Upper lobe of right lung (tissue), 1 donor: ENCODE measurements at places on chromosomes 7 and 10. TPM values are rescaled to one million over a fixed set of nuclear protein-coding genes. Genes with fewer than 3 reads are reported as not detected.

DNA sequence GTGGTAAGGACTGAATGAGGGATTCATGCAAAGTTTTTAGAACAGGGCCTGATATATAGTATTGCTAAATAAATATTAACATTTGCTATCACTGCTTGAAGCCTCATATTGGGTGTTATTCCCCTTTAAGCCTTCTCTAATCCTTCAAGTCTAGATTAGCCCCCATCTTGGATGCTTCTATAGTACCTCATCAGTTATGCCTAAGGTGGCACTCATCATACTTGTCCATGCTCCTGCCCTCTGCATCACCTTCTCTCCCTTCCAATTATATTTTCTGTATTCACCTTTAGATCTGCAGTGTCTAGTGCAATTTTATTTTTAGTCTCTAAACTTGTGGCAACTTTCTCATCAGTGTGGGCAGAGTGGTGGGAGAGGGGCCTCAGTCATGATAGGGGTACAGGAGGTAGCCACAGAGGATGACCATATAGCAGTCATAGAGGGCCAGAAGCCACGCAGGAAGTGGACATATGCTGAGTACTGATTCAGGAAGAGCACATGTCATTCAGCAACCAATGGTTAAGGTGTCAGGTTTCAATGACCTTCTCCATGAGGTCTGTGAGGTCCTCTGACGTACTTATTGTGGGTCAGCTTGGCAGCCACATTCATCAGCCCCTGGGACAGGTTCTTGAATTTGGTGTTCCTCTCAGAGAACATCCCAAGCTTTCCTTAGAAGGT, 2.5 kb downstream of the ENTPD1 start:
- no peak for DNase-seq

- no peak for DNase-seq
These were observed 494.9 kb upstream of the PODXL start for GRCh38 chr7:132051311-132051710.

GRCh38 chr7:156640949-156641485, 443 bp downstream of the RNF32 start:
- DNase-seq = no peak

DNA sequence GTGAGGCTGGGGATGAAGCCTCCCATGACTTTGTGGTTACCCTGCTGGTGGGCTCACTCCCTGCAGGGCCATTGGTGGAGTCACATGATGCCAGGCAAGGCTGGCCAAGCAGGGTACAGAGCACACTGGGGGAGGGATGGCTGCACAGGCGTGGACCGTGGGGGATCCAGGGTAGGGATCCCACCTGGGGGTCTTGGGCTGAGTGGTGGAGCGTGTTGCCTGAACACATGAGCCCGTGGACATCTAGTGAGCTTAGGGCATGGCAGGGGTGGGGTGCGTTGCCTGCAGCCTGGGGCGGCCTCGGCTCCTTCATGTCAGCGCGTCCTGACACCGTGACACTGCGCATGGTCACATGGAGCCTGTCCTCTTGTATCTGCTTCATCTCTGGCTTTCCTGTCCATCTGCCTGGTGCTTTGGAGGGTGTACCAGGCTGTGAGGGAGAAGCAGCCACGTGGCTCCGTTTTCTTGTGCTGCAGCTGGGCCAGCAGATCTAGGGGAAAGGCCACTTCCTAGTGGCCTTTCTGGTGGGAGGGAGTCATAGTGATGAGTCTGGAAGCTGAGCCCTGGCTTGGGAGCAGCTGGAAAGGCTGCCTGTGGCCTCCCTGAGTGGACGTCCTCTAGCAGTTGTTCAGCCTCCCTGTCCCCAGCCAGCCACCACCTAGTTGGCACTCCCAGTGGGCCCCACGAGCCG, 96.2 kb downstream of the LHPP start:
- DNase-seq = no peak

DNA sequence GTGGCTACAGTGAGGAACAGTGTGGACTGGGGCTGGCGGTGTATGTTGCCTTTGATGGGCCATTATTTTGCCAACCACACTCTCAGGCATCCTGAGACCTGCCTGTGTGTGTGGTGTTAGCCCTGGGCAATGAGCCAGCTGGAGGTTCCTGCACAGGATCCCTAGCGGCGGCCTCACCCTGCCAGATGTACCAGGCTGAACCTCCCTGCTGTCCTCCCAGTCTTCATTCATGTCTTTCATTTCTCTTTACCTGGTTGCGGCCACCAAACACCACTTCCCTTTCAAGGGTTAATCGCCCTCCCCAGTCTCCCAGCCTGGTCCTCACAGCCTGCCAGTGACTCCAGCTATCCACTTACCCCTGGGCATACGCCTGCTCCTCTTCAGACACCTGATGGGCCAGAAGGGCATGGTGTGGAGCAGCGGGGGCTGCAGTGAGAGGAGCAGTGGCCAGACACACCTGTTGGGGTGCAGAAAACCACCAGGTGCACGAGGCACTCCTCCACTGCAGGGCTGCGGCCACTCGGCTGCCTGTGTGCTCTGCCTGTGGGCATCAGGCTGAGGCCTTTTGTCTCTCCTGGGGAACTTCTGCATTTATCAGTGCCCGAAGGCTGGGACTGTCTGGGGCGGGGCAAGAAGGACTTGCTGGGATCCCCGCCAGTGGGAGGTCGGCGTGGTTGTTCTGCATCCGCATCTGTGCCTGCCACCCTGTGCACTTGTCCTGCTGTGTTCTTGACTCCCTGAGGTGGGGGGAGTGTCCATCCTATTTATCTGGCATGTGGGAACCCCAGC, 111.6 kb downstream of the ARHGAP22 start:
- peak; percentile 74 for DNase-seq

GRCh38 chr7:157276731-157277562, 59.9 kb upstream of the DNAJB6 start:
- DNase-seq = peak; percentile 70

DNA sequence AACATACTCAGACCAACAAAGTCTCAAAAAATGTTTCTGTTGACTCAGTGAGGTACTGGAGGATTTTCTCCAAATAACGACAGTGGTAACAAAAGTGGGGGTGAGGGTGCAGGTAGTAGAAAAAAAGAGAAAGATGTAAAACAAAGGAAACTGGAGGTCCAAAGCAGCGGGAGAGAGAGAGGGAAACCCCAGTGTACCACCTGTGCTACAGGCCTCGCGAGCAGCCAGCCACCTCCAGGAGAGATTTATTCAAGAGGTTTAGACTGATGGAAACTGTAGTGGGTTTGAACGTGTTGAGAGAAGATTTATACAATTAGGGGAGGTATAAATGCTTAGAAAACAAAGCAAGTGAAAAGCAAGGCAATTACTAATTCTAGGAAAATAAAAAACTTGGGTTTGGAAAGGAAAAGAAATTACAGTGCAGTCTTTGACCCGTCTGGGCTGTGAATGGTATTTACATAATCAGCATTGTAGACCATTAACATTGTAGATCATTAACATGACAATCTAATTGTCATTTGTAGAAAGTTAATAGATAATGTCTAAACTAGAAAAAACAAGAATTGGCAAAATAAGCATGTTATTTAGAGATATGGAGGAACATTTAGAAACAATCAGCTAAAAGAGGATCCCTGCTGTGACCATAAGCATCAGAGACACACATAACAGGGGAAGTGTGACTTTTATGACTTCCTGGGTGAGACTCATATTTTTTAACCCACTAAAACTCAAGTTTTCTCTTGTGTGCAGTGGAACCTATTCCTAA, 180.0 kb downstream of the RELN start:
- no peak for DNase-seq

DNA sequence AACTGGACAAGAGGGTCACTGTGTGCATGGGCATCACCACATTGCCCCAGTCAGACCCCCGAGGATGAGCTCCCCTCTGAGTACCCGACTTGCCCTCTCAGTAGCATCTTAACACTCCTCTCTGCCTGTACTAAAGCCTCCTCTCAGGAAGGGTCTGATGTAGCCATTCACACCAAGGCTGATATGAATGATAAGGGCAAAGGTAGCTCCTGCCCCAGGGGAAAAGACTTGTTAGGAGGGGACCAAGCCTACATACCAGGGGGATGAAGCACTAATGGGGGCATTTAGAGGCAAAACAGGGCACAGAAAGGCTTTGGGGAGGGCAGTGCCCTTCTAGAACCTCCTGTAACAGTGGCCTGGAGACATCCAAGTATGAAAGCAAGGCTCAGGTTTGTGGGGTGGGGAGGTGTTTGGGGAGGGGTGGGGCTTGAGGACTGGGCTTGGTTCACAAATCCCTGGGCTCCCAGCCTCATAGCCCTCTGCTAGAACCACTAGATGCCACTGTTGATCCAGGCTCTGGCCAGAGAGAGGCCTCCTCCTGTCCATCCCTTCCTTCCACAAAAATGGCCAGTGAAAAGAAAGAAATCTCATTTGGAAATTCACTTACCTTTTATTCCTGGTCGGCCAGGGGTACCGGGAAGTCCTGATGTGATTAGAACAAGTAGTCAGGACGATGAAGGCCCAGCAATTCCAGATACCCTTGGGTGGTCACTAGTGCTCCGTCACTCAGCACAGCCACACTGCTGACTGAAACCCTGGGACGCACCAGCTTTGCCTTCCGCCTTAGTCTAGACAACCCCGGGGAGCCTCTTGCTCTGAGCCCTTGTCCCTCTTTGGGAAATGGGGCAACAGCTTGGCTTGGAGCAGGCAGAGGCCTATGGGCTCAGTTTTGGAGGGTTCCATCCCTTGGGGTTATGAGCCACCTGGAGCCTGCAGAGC, 40.3 kb downstream of the COL17A1 start:
- DNase-seq = no peak

DNA sequence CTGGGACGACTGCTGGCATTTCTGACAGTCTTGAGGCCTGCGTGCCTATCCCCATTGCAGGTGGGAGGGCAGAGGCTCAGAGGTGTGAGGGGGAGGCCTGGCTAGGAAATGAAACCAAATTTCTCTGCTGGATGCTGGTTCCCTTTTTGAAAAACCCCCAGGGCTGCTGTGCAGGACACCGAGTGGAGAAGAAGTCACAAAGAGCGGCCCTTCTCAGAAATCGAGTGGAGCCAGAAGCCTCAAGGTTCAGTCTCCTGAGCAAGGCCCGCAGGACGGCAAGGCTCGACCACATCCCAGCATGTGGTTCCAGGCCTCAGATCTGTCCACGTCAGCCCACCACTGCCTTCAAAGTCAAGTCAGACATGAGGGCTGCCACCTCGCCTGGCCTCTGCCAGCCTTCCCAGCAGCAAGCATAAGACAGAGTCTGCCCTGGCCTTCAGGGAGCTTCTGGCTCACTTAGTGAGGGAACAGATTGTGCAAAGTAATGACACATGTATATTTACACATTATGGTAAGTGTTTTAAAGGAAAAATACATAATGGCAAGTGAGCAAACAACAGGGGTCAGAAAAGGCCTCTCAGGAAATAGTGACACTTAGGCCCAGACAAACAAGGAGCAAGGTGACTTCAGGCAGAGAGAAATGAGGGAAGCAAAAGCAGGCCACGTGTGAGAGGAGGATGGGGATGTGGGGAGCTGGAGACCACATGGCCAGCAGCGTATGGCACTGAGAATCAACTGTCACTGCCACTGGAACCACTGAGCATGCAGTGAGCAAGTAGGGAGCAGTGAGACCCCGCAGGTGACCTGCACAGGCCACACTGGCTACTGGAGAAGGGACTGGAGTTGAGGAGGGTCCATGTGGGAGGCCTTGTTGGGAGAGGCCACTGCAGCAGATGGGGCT, 86.7 kb downstream of the ARHGAP22 start:
- peak; percentile 61 for DNase-seq

- no peak for DNase-seq
These were observed 1.2 kb downstream of the MAPK8 start for GRCh38 chr10:48307711-48308018.

- no peak for DNase-seq
These were observed 54.0 kb upstream of the MXI1 start for GRCh38 chr10:110153396-110153795.

GRCh38 chr7:105487579-105488571, 34.2 kb downstream of the PUS7 start:
- DNase-seq = no peak

DNA sequence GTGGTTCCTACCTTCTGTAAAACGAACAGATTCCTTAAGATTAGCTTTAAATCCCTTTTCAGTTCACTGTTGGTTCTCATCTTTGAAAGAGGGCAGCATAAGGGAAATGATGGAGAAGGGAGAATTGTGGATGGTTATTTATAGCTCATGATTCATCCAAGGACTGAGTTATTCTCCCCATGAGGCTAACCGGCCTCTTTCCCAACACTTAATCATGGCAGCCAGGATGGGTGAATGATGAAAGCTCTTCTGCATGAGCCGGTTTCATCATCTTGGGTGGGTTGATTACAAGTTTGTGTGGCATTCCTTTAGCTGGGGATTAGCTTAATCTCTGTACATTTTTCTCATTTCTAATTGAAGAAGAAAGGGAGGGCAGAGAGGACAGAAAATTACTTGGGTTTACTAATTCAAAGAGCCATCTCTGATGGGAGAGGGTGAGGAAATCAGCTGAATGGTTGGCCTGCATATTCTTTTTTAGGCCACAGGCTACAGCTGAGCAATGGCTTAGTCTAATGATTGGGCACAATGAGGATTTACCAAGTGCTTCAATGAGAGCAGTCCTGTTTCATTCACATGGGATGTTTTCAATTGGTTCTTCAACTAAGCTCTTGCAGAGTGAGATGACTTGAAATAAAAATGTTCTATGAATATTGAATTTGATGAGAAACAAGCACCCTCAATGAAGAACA, 250.0 kb downstream of the BMPER start:
- DNase-seq = no peak

DNA sequence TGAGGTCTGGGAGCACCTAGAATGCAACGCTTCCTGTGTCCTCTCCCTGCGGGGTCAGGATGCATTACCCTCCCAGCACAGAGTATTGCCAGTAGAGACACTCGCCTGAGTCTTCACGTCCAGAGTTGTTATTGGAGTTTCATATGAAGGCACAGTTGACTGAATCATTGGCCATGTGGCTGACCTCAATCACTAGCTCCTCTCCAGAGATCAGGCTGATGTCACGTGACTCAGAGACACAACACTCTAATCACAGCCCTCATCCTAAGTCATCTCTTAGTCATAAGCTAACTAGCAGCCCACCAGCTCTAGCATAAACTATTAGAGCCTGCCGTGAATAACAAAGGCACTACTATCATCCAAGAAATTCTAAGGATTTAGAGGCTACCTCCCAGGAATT, 107.8 kb downstream of the HECW1 start:
- DNase-seq = no peak

GRCh38 chr10:43855667-43856210, 207.1 kb upstream of the ZNF32 start:
- no peak for DNase-seq

DNA sequence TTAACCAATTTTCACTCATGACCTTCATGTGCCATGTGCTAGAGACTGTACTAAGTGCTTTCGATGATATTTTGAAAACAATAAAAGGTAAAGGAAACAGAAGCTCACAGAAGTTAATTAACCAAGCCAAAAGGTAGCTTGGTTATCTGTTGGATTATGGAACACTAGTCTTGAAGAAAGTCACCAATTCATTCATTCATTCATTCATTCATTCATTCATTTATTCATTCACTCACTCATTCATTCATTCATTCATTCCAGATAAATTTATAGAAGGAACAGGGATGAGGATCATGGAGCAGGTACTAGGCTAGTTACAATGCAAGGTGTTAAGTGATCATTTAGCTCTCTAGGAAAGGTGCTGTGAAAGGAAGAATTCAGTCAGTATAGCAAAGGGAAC, 322.8 kb downstream of the MAGI2 start:
- no peak for DNase-seq

The AGAP4 gene
- 22.1 TPM for total RNA-seq

The GNAI1 gene
- total RNA-seq = 36.0 TPM

The LIPF gene
- total RNA-seq = not detected

The GFRA1 gene
- 3.4 TPM for total RNA-seq

The TFEC gene
- total RNA-seq = 29.8 TPM

The PPP1R9A gene
- 30.6 TPM for total RNA-seq

The LAMB4 gene
- total RNA-seq = not detected

The ADRB1 gene
- total RNA-seq = 18.6 TPM
